ENCODE measurements at places on chromosomes 6 and 20.

GRCh38 chr20:51573576-51574243 is 31.2 kb upstream of the NFATC2 start:
- DNase-seq: no peak

DNA sequence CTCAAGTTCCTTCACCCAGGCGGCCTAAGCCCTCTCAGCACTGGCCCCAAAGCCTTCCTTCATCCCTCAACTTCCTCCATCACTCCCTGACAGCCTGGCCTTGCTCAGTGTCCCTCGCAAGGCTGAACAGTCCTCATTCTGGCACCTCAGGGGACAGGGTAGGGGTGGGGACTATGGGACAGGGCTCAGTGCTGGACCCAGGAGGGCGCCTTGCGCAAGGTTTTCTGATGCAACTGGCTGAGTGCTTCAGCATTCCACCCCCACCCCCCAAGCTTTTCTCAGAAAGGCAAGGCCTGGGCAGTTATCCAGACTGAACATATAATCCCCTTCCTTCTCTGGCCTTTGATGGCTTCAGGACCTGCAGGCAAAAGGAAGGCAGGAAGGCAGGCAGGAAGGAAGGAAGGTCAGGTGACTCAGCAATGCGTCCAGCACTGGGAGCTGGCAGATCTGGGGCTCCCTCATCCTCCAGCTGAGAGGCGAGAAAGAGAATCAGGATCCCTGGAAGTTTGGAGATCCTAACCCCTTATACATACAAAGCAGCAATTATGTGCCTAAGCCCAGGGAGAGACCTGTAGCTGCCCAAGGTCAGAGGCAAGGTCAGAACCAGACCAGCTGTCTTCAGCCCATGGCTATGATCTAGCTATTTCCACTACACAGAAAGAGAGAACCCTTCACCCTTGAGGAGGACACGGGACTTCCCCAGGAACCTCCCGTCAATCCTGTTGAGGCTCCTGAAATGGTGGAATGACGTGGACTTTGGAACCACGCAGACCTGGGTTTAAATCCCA is 8.6 kb upstream of the TRIB3 start:
- peak; percentile 29 for DNase-seq

DNA sequence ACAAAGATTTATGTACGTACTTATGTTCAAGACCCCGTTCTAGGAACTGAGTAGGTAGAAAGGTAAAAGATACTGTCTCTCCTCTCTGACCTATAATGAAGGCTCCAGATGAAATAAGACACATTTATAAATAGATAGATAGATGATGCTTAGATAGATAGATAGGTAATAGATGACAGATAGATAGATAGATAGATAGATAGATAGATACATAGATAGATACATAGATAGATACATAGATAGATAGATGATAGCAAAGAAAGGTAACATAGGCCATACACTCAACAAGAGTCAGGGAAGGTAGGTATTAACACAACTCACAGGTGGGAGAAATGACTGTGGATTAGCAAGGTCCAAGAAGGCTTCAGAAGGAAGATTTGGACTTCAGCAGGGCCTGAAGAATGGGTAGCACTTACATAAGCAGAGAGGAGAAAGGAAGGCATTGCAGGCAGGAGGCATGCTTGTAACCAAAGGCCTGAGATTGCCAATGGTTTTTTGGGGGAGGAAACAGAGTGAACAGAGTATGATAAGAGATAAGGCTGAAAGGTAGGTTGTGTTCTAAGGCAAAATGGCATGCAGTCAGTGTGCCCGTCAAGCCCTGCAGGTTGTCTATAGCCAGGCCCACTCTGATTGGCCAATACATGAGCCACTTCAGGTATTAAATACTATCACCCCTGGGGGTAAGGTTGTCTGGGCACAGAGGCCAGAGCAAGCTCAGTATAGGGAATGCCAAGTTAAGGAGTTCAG is 7.7 kb upstream of the MYB start:
- no peak for DNase-seq

DNA sequence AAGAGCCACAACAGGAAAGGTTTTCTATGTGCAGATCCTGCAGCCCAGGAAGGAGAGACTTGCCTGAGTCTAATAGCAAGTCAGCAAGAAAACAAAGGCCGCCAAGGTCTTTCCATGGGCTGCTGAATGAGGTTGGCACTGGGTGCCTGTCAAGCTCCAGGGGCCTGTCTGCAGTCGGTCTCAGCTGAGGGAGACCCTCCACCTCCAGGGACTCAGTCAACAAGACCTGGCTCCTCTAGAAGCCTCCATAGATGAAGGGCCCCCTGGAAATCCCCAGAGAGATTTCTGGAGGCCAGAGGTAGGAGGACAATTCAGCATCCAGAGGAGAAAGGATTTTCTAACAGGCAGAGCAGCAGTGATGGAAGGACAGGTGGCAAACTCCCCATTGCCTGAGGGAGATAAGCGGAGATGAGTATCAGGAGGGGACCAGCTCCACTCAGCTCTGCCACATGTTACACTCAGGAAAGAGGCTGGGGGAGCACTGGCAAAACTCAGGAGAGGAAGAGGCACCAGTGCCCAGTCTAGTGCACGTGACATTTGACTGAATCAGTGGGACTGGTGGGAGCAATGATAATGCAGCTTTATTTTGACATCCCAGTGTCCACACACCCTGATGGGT is 33.5 kb upstream of the FKBP1A start:
- no peak for DNase-seq

- DNase-seq: peak; percentile 90
Observed at GRCh38 chr6:108883172-108883571, 35.0 kb downstream of the ARMC2 start.

- no peak for DNase-seq
Observed at GRCh38 chr6:6699741-6700367, 111.3 kb downstream of the LY86 start.

GRCh38 chr20:43691928-43692524 is 25.1 kb downstream of the MYBL2 start:
- peak; percentile 52 for DNase-seq

DNA sequence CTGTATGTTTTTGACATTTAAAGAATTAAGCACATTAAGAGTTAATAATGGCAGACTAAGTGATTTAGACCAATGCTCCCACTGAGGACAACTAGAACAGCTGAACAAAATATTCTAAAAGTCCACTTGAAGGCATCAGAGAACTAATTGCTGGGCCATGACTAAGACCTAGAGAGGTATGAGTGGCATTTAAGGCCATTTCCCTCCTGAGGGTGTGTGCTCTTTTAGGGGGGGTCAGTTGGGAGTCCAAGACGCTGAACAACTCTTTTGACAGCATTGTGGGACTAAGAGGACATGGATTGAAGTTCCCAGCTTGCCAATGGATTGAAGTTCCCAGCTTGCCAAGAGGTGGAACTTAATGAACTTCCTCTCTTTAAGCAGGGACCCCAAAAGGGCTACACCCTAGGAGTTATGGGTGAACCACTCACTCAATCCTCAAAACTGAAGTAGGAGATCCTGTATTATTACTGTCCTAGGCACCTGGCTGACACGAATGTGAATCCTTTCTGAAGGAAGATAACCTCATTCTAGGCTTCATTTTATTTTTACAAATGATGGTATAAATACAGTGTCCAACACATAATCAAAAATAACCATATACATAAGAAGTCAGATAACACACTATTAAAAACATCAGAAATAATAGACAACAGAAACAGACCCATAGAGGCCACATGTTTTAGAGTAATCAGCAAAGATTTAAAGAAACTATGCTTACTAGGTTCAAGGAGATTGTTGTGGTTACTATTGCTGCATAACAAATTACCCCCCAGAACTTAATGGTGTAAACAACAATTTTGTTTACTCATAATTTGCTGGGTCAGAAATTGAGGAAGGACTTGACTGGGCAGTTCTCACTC is 175.1 kb downstream of the VEGFA start:
- no peak for DNase-seq

- DNase-seq: no peak
Observed at GRCh38 chr6:43770372-43771209, 580 bp downstream of the VEGFA start.

DNA sequence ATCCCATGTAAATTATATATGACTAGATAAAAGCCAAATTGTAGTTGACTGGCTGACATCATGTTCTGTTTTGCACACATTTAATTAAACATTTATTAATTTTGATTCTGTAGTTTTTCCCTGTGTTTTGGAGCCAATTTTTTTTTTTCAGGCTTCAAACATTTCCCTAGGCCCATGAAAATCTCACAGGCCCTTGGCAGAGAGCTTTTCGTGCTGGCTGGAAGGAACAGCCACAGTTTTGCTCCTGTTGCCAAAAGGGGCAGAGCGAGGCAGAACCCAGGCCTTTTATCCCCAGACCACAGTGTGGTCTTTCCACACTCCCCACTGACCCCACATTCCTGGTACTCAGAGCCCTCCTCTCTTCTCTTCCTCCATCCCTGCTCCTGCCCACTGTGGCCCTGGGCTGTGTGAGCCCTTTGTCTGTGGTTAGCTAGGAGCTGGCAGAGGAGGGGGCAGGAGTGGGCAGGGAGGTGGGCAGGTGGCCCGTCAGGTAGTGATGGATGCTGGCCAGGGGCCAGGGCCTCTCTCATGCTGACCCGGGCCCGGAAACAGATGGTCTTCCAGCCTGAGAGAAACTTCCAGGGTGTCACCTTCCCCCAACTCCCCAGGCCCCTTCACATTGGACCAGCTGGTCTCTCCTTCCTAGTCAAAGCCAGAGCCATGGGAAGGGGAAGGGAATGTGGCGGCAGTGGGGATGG is 19.4 kb upstream of the CCM2L start:
- no peak for DNase-seq

DNA sequence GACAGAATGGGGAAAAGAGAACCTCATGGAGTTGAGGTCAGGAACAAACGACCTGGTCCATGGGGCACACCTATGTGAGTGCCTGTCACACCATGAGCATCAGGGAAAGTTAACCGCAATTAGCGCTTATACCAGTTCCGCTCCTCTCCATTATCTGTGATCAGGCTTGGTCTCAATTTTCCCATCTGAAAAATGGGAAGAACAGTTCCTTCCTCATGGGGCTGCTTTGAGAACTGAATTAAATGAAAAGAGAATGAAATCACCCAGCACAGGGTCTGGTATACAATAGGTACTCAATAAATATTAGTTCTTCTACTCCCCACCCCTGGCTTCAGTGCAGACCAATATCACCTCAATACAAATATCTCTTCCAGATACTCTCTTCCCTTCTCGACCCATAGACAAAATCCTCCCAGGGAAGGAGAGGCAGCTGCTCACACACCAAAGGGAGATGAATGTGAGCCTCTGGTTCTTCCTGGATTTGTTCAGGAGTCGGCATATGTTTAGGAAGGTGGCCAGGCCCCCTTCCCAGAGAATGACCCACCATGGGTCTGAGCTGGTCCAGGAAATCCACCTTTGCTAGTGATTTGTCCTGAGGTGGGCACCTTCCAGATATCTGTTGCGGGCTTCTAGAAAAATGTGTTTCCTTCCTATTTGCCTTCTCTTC is 2.4 kb upstream of the PTGIS start:
- DNase-seq: no peak

DNA sequence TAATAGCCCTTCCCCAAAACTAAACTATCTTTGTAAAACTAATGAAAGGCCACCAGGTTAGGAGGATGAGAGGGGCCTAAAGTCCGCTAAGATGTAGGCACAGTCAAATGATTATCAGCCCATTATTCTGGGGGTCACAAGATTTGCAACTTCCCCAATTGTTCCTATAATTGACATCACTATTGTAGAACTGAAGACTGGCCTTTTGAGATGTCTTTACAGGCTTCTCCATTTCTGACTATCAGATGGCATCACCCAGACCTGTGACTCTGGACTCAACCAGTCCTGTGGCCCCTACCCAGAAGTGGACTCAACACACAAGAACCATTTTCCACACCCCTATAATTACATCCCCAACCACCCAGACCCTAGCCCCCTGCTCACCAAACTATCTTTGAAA is 61.5 kb upstream of the MAP7 start:
- DNase-seq: no peak

- DNase-seq: no peak
Observed at GRCh38 chr6:125831659-125832058, 40.9 kb downstream of the NCOA7 start.

DNA sequence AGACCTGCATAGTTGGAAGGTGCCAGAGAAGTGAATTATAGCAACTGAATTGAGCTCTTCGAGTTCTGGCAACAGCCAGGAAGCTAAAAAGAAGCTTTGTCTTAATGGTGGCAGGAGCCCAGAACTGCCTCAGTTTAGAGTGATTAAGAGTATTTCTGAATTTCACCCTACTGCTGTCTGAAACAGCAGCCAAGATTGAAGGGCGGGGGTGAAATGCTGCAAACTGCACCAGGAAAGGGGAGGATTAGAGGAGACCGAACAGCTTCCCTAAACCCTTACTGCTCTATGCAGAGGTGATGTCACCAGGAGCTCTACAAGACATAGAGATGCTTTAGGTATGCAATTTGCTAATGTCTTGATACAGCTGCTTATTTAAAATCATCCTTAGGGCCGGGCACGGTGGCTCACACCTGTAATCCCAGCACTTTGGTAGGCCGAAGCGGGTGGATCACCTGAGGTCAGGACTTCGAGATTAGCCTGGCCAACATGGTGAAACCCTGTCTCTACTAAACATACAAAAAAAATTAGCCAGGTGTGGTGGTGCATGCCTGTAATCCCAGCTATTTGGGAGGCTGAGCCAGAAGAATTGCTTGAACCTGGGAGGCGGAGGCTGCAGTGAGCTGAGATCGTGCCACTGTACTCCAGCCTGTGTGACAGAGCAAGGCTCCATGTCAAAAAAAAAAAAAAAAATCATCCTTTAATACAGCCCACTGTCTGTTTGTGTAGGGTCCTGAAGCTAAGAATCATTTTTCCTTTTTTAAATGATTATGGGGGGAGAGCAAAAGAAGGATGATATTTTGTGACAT is 91.7 kb upstream of the IYD start:
- no peak for DNase-seq

DNA sequence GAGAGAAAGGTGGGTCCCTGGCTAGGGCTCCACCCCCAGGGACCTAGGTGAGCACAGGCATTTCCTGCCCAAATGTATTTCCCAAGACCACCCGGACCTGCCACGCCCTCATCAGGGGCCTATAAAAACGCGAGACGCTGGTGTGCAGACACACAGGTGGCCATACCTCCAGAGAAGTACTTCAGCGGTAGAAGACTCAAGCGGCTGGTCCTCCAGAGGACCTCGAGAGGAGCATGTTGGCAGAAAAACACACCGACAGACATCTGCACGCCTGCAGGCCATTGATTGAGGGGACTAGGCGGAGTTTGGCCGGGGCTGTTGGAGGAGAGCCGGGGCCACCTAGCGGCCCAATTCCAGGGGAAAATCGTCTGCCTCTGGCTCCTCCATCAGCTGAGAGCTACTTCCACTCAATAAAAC is 695.8 kb upstream of the MMS22L start:
- no peak for DNase-seq

GRCh38 chr6:28814032-28814976 is 109.5 kb downstream of the TRIM27 start:
- DNase-seq: no peak

DNA sequence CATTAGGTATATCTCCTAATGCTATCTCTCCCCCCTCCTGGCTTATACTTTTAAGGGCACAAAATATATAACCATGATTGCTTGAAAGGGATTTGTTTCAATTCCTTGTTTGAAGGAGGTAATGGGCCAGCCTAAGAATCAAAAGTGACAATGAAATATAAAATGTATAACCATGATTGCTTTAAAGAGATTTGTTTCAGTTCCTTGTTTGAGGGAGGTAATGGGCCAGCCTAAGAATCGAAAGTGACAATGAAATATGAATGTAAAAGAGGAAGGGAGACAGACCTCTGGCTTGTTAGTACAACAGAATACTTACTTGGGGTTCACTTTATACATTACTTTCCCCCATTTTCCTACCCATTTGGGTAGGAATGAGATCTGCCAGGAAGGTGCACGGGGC is 55.5 kb downstream of the FOXC1 start:
- no peak for DNase-seq

GRCh38 chr6:169763881-169764280 is 12.5 kb downstream of the ERMARD start:
- DNase-seq: no peak
